ENCODE measurements at places on chromosomes 16 and 17. TPM values are rescaled to one million over a fixed set of nuclear protein-coding genes. Genes with fewer than 3 reads are reported as not detected.

- H3K4me3 ChIP-seq: no peak overlapping the region
- H3K36me3 ChIP-seq: no peaks in the 10 kb centered on the region
- no peak for DNase-seq
- no peak overlapping the region for H3K27ac ChIP-seq
Observed at GRCh38 chr16:14374451-14375131, 255.5 kb downstream of the PARN start.

- peak overlapping the region; percentile 95 for H3K4me3 ChIP-seq
- H3K27me3 ChIP-seq: no peaks in the 10 kb centered on the region
- DNase-seq: no peak
- peak overlapping the region; percentile 100 for H3K27ac ChIP-seq
- peaks cover 46% of the 10 kb centered on the region for H3K4me1 ChIP-seq
- peaks cover 5% of the 10 kb centered on the region for H3K36me3 ChIP-seq
Observed at GRCh38 chr16:57185446-57185944, 344 bp downstream of the PSME3IP1 start.

Gene NUP88
- 97.4 TPM for total RNA-seq

Gene PLK1
- total RNA-seq: 110 TPM

DNA sequence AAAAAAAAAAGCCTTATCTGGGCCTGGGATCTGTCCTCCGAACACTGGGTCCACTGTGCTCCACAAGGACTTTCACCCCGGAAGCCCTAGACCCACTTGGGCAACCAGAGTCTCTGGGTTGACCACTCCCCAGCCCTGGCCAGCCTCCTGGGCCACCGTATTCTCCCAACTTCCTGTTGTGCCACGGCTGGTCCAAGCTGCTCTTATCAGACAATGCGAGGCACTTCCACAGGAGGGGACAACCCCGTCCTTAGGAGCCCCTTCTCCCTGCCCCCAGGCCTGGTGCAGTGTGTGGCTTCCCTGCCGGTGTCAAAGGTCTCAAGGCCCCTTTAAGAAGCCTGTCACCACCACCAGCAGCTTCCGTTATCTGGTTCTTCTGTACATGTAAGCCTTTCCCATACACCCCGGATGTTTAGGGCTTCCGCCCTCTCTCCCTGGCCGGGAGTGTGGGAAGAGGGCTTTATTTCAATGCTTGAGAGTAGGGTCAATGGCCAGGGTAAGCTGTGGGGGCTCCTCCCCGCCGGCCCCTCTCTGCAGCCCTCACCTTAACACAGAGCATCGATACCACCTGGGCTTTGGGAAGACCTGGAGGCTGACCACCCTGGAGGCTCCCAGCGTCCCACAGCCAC is 313.0 kb downstream of the SEC14L1 start:
- peak overlapping the region; percentile 91 for H3K27ac ChIP-seq
- peak overlapping the region; percentile 99 for H3K4me3 ChIP-seq
- peak; percentile 62 for DNase-seq

GRCh38 chr17:77465358-77466041 is 324.7 kb downstream of the SEC14L1 start:
- H3K36me3 ChIP-seq: peaks cover 21% of the 10 kb centered on the region
- H3K27ac ChIP-seq: peak overlapping the region; percentile 83
- no peaks in the 10 kb centered on the region for H3K27me3 ChIP-seq
- H3K4me1 ChIP-seq: peaks cover 89% of the 10 kb centered on the region
- peak; percentile 85 for DNase-seq

GRCh38 chr16:66286527-66286926 is 80.0 kb upstream of the CDH5 start:
- no peaks in the 10 kb centered on the region for H3K4me1 ChIP-seq
- no peak overlapping the region for H3K4me3 ChIP-seq
- H3K27me3 ChIP-seq: no peaks in the 10 kb centered on the region
- no peak for DNase-seq

Gene MYLK3
- 0.81 TPM for total RNA-seq

DNA sequence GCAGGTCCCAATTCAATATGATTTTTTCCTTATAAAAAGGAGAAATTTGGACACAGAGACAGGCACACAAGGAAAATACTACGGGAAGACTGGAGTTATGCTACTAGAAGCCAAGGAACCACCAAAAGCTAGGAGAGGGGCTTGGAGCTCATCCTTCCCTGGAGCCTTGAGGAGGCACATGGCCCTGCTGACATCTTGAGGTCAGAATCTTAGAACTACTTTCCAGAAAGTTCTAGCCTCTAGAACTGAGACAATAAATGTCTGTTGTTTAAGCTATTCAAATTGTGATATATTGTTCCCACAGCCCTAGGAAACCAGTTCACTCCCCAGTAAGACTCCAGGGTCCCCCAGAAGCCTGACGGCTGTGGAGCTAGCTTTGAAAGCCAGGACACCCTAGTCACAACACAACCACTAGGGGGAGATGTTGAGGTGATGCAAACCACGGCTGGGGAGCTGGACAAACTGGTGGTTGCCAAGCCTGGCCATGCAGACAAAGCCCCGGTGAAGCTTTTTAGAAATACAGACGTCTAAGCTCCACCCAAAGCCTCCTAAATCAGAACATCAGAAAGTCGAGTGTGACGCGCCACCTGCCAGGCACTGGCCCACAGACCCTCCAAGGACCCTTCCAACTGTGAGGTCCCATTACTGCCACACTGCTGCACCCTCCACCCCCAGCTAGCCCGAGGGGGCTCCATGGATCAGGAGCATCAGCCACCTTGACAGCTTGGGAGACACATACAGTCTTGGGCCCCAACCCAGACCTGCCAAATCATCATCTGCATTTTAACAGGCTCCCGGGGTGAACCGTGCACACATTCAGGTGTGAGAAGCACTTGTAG is 106.4 kb downstream of the SLC39A11 start:
- no peaks in the 10 kb centered on the region for H3K27me3 ChIP-seq
- H3K27ac ChIP-seq: no peak overlapping the region
- no peak overlapping the region for H3K4me3 ChIP-seq
- H3K4me1 ChIP-seq: peaks cover 5% of the 10 kb centered on the region
- H3K36me3 ChIP-seq: no peaks in the 10 kb centered on the region

DNA sequence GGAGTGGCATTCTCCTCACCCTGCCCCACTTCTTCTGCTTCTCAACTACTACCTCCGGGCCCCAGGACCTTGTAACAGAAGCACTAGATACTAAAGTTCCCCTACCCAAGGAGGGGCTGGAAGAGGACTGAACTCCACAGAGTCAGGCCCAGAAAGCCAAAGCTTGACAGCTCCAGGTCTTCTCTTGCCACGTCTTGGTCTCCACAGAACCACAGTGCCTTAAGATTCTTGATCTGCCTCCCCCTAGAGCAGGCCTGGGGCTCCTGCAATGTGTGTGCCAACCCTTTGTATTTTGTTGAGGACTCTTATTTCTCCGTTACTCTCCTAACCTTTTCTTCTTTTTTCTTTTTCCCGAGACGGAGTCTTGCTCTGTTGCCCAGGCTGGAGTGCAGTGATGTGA is 4.0 kb downstream of the SLC16A13 start:
- no peaks in the 10 kb centered on the region for H3K27me3 ChIP-seq
- H3K36me3 ChIP-seq: no peaks in the 10 kb centered on the region
- H3K4me3 ChIP-seq: no peak overlapping the region
- no peak for DNase-seq

- peaks cover 41% of the 10 kb centered on the region for H3K4me1 ChIP-seq
- H3K36me3 ChIP-seq: peaks cover 10% of the 10 kb centered on the region
- H3K4me3 ChIP-seq: peak overlapping the region; percentile 90
- DNase-seq: peak; percentile 53
- H3K27me3 ChIP-seq: peaks cover 6% of the 10 kb centered on the region
- H3K27ac ChIP-seq: peak overlapping the region; percentile 23
Observed at GRCh38 chr16:84648595-84649510, 542 bp downstream of the KLHL36 start.

Gene PRSS33
- total RNA-seq: 0.46 TPM

DNA sequence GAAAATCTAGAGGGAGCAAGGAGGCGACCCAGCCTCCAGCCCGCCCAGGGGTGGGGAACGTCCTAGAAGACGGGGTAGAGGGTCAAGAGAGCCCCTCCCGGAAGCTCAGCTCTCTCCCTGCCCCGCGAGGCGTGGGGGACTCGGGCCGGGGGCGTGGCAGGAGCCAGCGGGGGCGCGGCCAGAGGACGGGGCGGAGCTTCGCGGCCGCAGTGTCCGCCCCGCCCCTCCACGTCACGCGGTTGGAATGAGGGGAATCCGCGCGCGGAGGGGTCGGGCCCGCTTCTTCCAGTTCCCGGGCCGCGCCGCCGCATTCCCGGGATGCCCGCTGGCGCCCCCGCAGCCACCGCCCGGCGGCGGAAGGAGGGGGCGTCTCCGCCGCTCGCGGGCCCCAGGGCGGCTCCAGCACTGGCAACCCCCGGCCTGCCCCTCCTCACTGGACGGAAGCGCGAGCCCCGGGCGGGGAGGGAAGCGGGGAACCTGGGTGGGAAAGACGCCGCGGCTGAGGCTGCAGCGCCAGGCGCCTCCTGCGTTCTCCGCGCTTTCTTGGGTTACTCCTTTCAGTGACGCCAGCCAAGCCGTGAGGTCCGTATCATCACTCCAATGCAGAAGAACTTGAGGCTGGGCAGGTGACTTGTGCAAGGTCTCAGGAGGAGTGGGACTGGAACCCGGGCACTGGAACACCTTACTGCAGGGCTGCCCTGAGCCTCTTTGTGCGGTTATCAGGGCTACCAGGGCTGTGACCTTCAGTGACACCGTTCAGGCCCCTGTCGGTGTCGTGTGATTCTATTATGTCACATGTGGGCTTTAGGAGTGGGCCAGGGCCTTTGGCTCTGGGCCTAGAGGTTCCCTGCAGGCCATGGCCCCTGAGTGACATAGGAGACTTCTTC is 4.3 kb downstream of the MYO1C start:
- H3K27ac ChIP-seq: peak overlapping the region; percentile 24
- H3K4me3 ChIP-seq: peak overlapping the region; percentile 81
- peaks cover 7% of the 10 kb centered on the region for H3K27me3 ChIP-seq
- H3K4me1 ChIP-seq: peaks cover 45% of the 10 kb centered on the region

- H3K4me1 ChIP-seq: no peaks in the 10 kb centered on the region
- H3K36me3 ChIP-seq: no peaks in the 10 kb centered on the region
- H3K27me3 ChIP-seq: peaks cover under 1% of the 10 kb centered on the region
- DNase-seq: no peak
- no peak overlapping the region for H3K27ac ChIP-seq
Observed at GRCh38 chr17:19433255-19433654, 22.2 kb downstream of the RNF112 start.

Gene HEXD
- 26.4 TPM for total RNA-seq

GRCh38 chr17:77723909-77724875 is 234.3 kb upstream of the TNRC6C start:
- DNase-seq: no peak
- H3K4me3 ChIP-seq: no peak overlapping the region
- no peak overlapping the region for H3K27ac ChIP-seq
- peaks cover 7% of the 10 kb centered on the region for H3K27me3 ChIP-seq

- H3K4me1 ChIP-seq: peaks cover 11% of the 10 kb centered on the region
- no peak for DNase-seq
- H3K27me3 ChIP-seq: no peaks in the 10 kb centered on the region
- H3K36me3 ChIP-seq: peaks cover 18% of the 10 kb centered on the region
Observed at GRCh38 chr17:32385121-32385520, 35.2 kb downstream of the ZNF207 start.

DNA sequence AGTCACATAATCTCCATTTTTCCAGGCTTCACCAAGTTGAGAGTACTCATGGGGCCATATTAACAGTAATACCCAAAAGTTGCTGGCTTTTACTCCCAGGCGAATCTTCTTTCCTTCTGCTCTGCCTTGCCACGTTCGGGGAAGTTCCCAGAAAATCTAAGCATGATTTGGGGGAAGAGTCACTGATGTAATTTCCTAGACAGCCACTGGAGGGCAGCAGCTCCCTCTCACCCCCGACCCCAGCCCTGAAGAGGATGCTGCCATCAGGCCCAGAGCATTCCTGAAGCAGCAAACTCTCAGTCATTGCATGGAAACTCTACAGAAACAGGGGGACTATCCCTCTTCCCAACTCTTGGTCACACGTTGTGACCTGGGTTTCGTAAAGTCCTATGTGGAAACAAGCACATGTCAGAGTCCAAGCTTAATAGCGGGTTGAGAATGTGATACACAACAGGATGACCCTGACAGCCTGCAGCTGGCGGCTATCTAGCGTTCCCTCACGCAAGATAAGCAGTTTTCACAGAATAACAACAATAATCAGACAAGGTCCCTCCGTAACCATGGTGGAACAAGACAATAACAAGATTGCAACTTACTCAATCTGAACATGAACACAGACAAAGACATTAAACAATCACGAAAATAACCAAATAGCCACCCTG is 43.8 kb upstream of the DHX40 start:
- peaks cover 19% of the 10 kb centered on the region for H3K27me3 ChIP-seq
- peaks cover 7% of the 10 kb centered on the region for H3K4me1 ChIP-seq
- H3K4me3 ChIP-seq: peak overlapping the region; percentile 23
- DNase-seq: peak; percentile 67
- H3K27ac ChIP-seq: no peak overlapping the region

DNA sequence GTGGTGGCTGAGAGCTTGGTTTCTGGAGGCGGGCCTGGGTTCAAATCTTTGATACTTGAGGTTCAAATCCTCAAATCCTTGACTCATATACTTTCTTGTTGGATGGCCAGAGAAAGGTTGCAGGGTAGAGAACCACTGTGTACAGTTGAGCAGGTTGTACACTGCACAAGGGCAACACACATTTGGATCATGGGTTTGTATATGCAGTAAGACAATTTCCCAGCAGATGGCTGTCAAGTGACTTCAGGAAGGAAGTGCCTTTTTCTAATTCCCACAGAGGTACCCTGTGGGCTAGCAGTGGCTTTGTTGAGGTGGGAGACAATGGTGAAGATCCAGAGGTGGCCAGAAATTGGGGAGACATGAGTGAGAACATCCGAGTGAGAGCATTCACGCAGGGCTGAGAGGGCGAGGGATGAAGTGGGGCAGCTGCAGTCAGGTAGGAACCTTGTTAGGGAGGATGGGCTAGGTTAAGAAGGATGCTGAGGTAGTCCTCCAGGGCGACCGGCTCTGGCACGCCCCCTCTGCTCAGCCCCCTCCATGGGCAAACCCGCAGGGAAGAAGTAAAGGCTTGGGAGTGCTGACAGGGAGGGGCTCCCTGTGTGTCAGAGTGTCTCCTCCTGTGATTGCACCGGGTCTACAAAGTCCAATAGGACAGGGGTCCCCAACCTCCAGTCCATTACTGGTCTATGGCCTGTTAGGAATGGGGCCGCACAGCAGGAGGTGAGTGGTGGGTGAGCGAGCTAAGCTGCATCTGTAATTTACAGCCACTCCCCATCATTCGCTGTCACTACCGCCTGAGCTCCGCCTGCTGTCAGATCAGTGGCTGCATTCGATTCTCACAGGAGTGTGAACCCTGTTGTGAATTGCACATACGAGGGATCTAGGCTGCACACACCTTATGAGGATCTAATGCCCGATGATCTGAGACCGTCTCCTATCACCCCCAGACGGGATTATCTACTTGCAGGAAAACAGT is 2.7 kb downstream of the C16orf89 start:
- H3K27me3 ChIP-seq: no peaks in the 10 kb centered on the region
- no peak overlapping the region for H3K4me3 ChIP-seq
- H3K27ac ChIP-seq: no peak overlapping the region
- no peak for DNase-seq

Measured in activated T-cell treated with anti-CD3 and anti-CD28 coated beads, Interleukin-2, amount 50 U/mL, for 72 hours (primary cell).